Daoy (cell line): ENCODE measurements at places on chromosomes 1 and 21.

- no peak for DNase-seq
Measured at GRCh38 chr1:94636624-94637023, 95.1 kb upstream of the F3 start.

- DNase-seq = no peak
Measured at GRCh38 chr1:193185901-193186731, at the start of gene B3GALT2. TSS of gene B3GALT2 (minus strand) at chr1:193186613. CDS start at chr1:193181562, 5,051 bp downstream.

- no peak for DNase-seq
Measured at GRCh38 chr1:83497563-83497962, 501.4 kb downstream of the TTLL7 start.

- no peak for DNase-seq
Measured at GRCh38 chr1:37294529-37294928, 179.9 kb upstream of the ZC3H12A start.

DNA sequence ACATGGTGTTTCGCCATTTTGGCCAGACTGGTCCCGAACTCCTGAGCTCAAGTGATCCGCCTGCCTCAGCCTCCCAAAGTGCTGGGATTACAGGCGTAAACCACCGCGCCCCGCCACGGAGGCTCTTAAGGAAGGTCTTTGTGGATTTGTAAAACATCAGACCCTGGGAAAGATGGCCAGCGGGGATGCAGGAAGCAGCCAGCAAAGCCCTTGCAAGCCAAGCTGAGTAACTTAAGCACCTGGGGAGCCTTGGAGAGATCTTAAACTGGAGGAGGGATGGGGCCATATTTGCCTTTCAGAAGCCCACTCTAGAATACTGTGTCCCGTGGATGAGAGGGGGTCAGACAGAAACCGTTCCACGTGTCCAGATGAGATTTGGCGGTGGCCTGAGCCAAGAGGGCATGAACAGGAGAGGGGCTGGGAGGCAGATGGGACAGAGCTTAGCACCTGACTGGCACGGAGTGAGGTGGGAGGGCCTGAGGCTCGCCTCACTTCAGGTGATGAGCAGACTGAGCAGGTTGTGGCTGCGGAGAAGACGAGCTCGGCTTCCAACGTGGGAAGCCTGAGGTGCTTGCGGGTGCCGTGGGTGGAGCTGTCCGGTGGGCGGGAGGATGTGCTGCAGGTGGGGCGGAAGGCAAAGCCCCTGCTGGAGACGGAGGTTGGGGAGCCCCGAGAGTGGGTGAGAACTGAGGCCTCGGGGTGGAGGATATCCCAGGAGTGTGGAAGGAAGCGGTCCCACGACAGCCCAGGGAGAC is 11.7 kb downstream of the C1orf216 start:
- DNase-seq = no peak

GRCh38 chr21:46598581-46599572 is 6.0 kb downstream of the S100B start:
- no peak for DNase-seq

DNA sequence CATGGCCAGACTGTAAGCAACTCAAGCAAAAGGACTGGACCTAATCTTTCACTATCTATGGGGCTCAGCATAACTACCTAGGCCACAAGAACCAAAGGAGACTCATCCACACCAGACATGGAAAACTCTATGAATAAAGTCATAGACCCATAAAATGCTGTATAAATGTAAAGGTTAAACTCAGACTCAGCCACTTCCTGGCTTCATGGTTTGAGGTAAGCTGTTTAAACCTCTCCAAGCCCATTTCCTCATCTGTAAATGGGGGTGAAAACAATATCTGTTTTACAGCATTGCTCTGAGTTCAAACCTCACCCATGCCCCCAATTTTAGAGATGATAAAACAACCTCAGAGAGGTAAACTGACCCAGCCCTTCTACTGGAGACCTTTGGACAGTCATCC is 4.0 kb upstream of the SMIM12 start:
- DNase-seq = no peak

- DNase-seq = no peak
Measured at GRCh38 chr21:39097335-39097861, 85.9 kb downstream of the PSMG1 start.

- DNase-seq = no peak
Measured at GRCh38 chr1:84073266-84073665, 70.8 kb upstream of the PRKACB start.

GRCh38 chr1:169624912-169625311 is 5.0 kb downstream of the SELP start:
- no peak for DNase-seq

- no peak for DNase-seq
Measured at GRCh38 chr21:26850116-26850643, 5.0 kb upstream of the ADAMTS1 start.

DNA sequence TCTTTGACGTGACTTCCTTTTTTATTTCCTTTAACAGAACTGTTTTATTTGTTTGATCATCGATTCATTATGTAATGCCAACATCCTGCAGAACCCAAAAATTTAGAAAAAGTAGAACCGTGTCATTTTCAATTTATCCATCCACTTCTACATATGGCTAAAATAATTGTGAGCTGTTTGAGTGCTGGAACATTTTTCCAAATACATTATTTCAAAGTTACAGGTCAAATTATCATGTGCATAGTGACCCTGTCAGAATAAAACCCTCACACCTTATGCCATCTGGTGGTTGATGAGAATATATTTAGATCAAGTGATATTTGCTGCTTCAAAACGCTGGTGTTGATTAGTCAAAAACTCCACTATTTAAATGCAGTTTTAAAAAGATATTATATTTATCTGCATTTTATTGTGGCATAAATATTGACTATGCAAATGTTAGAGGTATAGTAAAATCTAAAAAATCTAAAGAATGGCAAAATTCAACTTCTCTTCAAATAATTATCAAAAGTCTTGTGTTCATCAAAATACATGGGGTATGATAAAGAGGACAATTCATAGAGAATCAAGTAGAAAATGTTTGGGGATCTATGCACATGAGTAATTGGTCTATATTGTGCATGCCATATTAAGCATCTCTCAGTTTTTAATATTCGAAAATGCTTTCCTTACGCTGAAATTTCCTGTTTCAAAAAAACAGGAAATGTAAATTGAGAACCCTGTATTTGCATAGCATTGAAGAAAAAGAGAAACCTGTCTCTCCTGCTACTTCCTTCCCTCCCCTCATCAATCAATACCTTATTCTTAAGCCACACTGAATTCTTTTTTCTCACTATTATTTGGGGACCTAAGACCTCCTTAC is 39.7 kb downstream of the UBE2U start:
- peak; percentile 57 for DNase-seq
